GM13977 (cell line): ENCODE measurements at places on chromosomes 5 and 9.

- peak; percentile 42 for DNase-seq
Observed at GRCh38 chr5:124935065-124935464, 188.6 kb upstream of the ZNF608 start.

DNA sequence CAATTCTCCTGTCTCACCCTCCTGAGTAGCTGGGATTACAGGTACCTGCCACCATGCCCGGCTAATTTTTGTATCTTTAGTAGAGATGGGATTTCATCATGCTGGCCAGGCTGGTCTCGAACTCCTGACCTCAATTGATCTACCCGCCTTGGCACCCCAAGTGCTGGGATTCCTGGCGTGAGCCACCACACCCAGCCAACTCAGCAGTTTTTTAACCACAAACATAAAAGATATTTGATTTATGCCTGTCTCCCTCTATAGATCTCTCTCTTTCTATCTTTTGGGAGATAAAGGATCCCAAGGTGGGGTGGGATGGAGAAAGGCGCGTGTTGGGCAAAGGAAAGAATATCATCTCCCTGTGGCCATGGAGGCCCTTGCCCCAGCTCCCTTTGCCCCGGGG lies 26.8 kb downstream of the NR4A3 start:
- DNase-seq, result no peak

GRCh38 chr5:56377573-56377972 lies 144.4 kb upstream of the ANKRD55 start:
- no peak for DNase-seq

DNA sequence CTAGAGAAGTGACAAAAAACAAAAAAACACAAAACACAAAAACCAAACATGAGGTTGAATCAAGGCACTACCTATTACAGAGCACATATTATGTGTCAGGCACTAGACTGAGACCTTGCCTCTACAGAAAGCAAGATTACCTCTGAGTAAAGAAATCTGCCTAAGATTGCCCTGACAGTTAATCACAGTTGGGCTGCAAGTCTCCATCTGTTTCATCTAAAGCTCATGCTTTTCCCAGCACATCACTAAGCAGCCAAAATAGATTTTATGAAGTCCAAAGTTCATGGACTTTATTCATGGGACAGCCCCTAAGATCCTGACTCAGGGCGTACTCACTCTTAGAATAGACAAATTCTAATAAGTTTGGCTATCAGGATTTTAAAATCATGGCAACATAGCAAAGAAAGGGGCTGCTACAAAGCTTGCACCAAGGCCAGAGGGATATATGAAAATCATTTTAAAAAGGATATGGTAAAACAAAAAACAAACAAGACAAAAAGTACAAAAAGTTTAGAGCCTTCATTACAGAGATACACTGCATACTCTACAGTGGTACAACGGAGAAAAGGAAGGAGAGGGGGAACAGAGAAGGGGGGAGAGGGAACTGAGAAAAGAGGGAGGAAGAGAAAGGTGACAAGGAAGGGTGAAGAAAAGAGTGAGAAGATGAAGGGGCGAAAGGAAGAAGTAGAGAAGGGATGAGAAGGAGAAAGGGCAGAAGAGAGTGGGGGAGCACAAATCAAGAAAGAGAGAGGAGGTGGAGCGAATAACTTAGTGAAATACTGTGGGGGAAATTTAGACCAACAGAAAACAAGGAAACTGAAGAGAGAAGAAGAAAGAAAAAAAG lies 58.2 kb downstream of the RICTOR start:
- no peak for DNase-seq

GRCh38 chr9:8417341-8417740 lies 617.8 kb upstream of the DMAC1 start:
- no peak for DNase-seq

GRCh38 chr5:39623291-39623865 lies 198.6 kb upstream of the DAB2 start:
- DNase-seq, result no peak
